Stimulated activated CD8-positive, alpha-beta memory T cell treated with anti-CD3 and anti-CD28 coated beads, Interleukin-4, amount 100 ng/mL, for 1 hour (primary cell): ENCODE measurements at places on chromosomes 1 and 21.

DNA sequence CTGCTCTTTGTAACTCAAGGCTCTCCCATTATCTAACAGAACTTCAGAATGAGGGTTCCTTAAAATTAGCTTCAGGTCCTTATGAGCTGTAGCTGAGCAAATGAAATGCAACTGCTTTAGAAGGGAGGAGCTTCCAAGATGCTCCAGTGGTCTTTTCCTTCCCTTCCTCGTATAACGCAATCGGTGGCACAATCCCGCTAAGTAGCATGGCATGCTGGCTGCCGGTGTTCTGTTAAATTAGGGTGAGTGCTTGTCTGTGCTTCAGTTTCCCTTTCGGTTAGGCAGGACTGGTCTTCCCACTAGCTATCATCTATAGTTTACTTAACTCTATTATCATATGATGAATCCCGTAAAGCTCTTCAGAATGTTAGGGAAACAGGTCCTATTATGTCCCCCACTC, 917 bp downstream of the KIAA0040 start:
- no peak for DNase-seq

- DNase-seq: no peak
Observed at GRCh38 chr1:39673215-39673614, 1.3 kb upstream of the NT5C1A start.

GRCh38 chr1:98422816-98423215, 238.7 kb upstream of the SNX7 start:
- DNase-seq: no peak

DNA sequence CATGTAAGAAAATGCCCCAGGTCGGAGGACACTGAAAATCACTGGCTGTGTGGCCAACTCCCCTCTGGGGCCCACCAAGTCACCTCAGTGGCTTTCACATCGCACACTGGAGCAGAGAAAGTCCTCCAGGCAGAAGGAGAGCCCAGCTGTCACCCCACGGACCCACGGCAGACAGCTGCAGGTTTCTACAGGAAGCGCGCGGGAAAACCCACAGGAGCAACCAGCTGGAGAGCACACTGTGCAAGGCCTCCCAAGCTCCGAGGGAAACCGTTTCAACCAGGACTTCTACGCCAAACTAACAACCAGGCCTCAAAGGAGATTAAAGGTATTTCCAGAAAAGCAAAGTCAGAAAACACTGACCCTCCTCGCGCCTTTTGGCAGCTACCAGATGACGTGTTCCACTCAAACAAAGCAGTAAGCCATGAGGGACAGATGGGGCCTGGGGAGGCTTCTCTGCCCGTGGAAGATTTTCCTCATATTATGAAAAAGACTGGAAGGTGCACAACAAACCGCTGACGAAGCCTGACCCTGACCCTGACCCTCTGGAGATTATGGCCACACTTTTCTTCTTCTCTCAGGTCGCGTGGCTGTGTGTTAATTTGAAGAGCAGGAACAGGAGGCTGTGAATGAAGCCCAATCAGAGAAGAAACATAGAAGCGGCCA, 21.0 kb downstream of the WDR4 start:
- DNase-seq: no peak

- DNase-seq: no peak
Observed at GRCh38 chr21:41317063-41317392, 427 bp downstream of the FAM3B start.

DNA sequence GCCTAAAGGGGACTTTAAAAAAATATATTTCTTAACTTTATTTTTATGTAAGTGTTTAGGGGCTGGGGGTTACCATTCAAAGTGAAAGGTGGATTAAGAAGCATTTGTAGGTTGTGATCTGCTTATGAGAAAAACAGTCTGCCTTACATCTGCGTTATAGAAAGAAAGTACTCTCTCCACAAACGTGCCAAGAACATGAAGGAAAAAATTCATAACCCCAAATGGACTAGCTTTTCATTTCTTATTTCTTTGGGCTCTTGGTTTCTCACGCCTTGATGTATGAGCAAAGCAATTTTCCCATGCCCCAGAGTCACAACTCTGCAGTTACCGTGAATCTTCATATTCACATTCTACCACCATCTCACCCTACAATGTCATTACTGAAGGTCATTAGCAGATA, 1165.1 kb upstream of the ADGRL4 start:
- DNase-seq: no peak

GRCh38 chr1:199490769-199491527, 536.6 kb upstream of the NR5A2 start:
- no peak for DNase-seq

GRCh38 chr1:27884006-27884954, 11.9 kb downstream of the THEMIS2 start:
- DNase-seq: no peak

GRCh38 chr1:2482588-2482987, 6.5 kb downstream of the PLCH2 start:
- no peak for DNase-seq

GRCh38 chr1:232626452-232626851, 3.5 kb downstream of the SIPA1L2 start:
- no peak for DNase-seq

DNA sequence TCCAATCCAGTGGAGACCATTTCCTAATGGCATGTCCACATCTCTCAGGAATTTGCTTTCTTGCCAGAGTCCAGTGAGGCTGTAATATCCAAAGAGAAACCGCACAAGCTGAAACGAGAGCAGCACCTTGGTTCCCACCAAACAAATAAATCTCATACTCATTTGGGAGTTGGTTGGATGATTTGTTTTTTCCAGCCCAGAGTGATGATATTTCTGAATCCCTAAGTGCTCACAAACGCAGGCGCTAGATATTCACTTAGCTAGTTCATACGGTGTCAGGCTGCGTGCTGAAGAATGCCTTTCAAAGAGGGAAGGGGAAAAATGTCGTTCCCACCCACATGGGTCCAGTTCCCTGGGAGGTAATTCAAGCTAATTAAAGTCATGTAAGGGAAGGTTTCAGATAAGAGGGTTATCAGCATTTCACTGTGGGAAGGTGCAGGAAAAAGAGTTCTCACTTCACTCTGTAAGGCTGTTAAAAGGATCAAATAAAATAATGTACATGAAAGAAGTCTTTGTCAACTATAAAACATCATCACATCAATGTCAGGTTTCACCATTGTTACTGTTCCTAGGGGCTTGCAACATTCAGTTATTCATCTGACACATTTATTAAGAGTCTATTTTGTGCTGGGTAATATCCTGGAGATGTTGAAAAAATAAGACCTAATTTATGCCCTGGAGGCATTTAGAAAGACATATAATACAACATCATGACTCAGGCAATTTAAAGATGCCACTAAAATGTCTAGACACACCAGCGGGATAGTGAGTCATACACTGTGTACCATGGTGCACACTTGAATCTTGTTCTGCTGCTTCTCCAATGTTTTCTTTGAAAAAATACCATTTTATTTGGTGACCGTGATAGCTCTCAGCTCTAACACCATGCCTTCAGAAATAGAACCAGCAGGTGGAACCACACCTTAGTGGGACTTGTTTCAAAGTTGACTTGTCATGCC, 19.3 kb downstream of the DPT start:
- DNase-seq: no peak

DNA sequence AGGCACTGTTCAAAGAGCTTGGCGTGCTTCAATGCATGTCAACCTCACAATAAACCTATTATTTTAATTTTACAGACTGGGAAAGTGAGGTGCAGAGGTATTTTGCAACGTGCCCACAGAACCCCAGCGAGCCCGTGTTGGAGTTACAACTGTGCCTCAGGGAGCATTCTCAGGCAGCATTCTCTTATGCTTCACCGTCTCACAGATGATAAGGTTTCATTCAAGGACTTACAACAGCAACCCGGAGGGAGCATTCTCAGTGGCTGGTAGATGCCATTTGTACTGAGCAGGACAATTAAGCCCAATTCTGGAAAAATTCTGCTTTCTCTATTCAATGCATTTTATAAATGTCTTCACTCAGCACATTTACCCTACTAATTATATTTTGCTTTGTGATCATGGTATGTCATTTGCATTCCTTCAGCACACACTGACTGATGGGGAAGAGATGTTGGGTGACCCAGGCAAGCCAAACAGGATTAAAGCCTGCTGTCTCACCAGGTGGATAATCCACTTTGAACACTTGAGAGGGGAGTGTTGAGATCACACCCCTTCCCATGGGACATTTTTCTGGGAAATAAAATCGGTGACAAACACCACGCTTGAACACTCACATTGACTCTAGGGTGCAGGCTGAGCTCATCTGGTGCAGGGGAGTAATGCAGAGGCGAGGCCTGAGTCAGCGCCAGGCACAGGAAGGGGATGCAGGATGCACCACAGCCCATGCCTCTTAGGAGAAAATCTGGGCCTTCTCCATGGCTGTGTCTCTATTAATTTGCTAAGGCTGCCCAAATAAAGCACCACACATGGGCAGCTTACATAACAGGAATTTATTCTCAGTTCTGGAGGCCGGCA, 113.9 kb downstream of the CLIC6 start:
- DNase-seq: no peak

DNA sequence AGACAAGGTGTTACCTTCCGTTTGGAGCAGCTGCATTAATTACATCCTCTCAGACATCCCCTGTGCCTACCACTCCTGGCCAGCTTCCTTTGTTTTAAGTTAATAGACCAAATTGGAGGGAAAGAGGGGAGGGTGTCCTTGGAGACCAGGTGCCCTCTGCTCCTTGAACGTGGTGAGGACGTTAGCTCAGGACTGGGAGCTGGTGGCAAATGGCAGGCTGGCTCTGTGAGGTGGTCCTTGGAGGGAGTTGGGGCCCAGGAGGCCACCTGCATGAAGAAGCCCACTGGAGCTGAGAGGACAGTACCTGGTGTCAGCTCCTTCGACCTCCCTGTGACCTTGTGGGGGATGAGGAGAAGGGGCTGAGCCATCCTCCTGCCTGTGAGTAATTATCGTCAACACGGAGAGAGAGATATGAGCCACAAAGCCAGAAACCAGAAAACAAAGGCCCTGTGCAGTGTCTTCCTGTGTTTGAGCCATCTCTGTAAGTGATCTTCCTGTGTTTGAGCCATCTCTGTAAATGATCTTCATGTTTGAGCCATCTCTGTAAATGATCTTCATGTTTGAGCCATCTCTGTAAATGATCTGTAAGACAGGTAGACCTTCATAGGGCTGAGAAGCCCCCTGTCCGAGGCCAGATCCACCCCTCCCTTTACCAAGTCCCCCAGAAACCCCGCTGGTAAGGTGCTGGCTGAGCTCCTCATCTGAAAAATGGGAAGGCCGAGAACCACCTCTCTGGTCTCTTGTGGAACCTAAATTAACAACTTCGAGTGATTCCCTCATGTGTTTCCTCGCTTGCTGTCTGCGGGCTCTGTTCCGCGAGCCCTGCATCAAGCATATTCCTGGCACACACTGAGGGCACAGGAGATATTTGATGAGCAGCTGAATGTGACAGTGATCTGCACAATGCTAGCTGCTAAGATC, 126.0 kb downstream of the CAMTA1 start:
- DNase-seq: no peak

DNA sequence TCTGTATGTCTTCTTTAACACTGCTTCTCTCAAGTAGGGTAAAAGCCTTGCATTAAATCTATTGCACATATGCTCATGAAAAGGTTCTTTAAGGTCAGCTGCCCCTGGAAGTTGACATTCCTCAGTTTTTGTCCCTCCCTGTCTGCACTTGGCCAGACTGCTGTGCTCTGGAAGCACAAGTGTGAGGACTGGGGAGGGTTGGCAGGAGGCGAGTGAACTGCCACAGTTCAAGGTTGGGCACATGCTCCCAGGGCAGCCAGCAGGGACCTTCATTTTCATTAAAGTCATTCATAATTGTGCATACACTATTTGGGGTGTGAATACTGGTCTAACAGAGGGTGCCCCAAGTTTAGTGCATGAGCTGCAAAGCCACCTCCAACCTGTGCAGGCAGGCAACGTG, 10.9 kb upstream of the THEM5 start:
- no peak for DNase-seq

GRCh38 chr21:28066076-28066475, 926.6 kb downstream of the LTN1 start:
- DNase-seq: no peak

DNA sequence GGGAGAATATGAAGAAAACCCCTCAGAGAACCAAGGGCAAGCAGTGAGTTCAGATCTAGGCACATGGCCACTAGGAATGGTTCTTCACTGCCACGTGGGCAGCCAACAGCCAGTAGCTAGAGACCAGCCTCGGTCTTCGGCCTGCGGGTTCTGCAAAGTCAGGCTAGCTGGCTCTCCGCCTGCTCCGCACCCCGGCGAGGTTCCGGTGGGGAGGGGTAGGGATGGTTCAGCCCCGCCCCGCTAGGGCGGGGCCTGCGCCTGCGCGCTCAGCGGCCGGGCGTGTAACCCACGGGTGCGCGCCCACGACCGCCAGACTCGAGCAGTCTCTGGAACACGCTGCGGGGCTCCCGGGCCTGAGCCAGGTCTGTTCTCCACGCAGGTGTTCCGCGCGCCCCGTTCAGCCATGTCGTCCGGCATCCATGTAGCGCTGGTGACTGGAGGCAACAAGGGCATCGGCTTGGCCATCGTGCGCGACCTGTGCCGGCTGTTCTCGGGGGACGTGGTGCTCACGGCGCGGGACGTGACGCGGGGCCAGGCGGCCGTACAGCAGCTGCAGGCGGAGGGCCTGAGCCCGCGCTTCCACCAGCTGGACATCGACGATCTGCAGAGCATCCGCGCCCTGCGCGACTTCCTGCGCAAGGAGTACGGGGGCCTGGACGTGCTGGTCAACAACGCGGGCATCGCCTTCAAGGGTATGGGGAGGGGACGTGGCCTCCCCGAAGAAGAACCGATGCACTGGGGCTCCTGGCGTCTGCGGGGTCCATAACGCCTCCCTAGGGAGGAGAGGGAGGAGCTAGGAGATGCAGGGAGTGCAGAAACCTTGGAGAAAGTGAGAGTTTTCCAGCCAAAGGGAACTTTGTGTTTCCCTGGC, at the start of gene CBR1:
Gene CBR1 (plus strand): TSS at position 312 of the 871 bp plus-strand sequence. CDS start 92 bp downstream, at position 404.
- DNase-seq: peak; percentile 77

GRCh38 chr21:34606051-34606450, 8.9 kb downstream of the RCAN1 start:
- no peak for DNase-seq

GRCh38 chr1:174114788-174115448, 44.4 kb upstream of the RABGAP1L start:
- DNase-seq: no peak

DNA sequence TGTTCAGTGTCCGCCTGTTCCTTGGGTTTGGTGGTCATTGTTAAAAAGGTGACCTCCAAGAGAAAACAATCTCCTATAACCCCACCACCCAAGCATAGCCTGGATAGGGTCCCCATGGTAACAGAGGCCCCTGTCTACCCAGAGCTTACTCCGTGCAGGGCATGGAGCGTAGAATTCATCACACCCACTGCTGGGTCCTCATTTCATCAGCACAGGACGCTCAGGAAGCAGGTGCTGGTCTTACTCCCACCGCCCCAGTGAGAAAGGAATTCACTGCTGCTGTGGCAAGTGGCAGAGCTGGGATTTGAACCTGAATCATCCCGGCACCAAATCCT, 37.0 kb downstream of the ARHGEF10L start:
- DNase-seq: no peak

- no peak for DNase-seq
Observed at GRCh38 chr21:46622226-46622625, 13.2 kb upstream of the PRMT2 start.
